Body of pancreas (tissue), 4 donors: ENCODE measurements at places on chromosomes 12 and 14. TPM values are rescaled to one million over a fixed set of nuclear protein-coding genes. Genes with fewer than 3 reads are reported as not detected.
A peak's percentile ranks its signal among the peaks of the same experiment; 100 is the strongest.

GRCh38 chr14:49303946-49304516 lies 282.1 kb downstream of the RPS29 start:
- peak; percentile 11 for DNase-seq

The PLCZ1 gene
- not detected for total RNA-seq

- DNase-seq: no peak
Observed at GRCh38 chr12:113766879-113767878, 198.9 kb downstream of the RBM19 start.

GRCh38 chr12:2970744-2971143 lies 11.5 kb downstream of the TEAD4 start:
- no peak for DNase-seq

GRCh38 chr12:102343361-102344121 lies 136.8 kb downstream of the IGF1 start:
- DNase-seq: peak; percentile 24
